ENCODE measurements at places on chromosomes 1 and 21.

DNA sequence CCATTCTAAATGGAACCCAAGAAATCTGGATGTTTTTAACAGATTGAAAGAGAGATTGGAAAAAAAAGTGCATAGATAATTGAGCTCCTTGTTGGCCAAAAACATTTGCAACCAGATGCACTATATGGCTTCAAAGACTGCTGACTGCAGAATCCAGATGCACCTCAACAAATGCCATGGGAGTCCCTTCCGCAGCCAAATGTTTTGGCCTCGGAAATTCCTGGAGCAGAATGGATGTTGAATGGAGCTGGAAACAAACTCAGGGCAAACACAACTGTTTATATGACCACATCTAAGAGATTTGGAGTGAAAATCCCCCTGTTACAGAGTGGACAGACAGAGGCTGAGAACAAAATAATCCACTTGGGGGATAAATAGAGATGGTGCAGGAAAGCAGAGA, 285.0 kb upstream of the NFIA start:
- DNase-seq, result no peak

- no peak for DNase-seq
Measured at GRCh38 chr1:3632298-3632697, 7.5 kb downstream of the TPRG1L start.

DNA sequence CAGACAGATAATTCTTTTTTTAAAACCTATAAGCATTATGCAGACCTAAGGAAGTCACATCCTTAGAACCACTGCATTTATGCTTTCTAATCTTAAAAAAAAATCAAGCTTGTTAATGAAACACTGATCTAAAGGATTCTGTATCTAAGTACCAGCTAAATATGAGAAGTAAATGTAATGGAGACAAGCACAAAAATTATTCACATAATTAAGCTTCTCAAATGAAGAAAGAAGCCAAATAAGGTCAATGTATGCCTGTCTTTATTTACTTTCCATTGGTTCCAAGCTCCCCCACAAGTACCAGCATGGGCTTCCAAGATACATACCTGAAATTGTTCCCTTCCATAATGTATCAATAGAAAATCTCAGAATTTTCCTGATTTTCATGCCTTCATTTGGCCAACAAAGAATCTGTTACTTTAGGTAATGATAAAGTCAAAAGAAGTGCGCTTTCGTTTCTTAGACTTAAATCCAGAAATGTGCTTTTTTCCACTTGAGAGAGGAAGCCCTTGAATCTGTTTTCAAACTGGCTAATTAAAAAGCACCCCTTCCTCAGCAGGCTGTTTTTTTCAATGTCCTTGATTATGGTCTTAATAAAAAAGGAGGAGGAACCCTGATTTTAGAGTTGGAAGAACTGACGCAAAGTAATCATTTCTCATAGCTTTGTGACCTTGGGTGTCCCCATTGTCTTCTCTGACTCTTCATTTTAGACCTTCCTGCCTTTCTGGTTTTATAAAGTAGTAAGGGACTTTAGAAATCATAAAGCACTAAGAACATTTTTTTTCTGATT, 3.8 kb downstream of the RGS2 start:
- no peak for DNase-seq

DNA sequence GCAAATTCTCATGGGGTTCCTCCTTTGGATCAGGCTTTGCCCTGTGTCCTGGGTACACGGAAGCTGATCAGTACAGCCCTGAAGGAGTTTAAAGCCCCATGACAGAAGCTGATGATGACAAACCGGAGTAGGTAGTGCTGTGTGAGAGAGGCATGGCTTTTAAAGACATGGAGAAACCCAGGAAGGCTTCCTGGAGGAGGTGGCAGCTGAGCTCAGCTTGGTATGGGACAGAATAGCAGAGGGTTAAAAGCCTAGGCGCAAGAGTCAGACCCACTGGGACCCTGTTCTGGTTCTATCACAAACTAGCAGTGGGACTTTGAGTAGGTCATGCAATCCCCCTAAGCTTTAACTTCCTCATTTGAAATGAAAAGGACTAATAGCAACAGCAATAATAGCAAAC, 6.1 kb downstream of the TMEM61 start:
- DNase-seq, result no peak

GRCh38 chr1:185483664-185484450, 166.8 kb upstream of the IVNS1ABP start:
- no peak for DNase-seq

- DNase-seq, result no peak
Measured at GRCh38 chr21:44291936-44292811, 6.5 kb downstream of the AIRE start.

DNA sequence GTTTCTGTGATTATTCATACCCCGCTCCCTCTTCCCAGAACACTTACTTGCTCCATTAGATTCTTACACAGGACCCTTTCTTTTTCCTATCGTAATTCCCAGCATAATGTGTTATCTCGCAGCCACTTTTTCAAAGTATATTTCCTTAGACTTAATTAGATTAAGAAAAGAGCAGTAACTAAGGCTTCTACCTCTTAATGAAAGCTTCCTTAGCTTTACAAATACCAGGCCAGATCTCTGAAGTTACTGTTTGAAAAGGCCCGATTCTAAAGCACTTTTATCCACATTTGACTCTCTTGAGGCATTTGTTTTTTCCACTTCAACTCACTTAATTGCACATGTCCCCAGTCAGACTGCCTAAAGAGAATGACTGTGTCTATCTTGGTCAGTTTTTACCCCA, 1264.3 kb upstream of the ADGRL2 start:
- DNase-seq, result no peak

DNA sequence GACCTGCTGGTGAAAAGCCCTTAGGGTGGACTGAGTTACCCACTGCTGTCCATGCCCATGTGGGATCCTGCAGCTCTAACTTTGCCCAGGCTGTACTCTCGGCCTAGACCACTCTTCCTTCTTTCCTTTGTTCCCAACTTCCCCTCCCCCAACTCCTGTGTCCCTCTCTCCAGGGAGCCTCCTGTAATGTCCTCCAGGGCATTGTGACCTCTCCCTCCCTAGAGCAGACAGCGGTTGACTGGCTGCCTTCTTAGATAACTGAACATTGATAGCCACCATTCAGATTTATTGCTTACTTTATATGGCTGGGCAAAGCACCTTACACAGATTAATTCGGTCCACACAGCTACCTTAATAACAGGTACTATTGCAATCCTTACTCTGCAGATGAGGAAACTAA, 5.0 kb downstream of the RUNX1 start:
- no peak for DNase-seq

- no peak for DNase-seq
Measured at GRCh38 chr1:25744636-25745425, 55.2 kb upstream of the SELENON start.

DNA sequence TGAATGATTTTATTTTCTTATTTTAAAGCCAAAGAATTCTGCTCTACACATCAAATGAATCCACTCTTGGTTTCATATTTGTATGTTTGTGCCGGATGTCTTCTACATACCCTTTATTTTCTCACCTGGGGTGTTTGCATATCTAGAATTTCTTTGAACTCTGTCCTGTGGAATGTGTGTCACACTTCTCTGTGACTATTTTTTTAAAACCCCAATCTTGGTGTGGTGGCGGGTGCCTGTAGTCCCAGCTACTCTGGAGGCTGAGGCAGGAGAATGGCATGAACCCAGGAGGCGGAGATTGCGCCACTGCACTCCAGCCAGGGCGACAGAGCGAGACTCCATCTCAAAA, 35.4 kb downstream of the CENPF start:
- no peak for DNase-seq

GRCh38 chr1:53951697-53952096, 5.5 kb downstream of the LRRC42 start:
- no peak for DNase-seq

DNA sequence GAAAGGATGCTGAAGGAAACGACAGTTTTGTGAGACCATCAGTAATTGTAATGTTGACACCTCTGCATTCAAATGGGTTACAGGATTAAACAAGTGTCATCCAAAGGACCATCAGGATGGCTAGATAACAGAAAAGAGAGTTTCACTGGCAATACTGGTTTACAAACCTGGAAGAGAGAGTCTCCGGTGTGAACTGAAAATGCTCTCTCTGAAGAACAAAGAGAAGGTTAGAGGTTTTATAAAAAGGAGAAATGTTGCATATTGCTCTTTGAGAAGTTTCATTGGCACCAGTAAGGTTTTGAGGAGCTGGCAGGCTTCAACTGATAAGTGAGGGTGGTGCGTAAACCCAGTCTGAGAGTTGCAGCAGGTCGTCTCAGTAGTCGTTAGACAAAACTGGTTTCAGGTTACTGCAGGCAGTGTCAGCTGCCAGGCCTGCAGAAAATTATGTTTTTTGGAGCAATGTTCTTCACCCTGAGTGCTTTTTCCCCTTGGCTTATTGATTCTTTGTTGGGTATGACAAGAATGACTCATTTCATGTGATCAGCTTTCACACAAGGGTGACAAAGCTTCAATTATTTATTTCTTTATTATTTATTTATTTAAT, 42.2 kb downstream of the KCNK1 start:
- peak; percentile 42 for DNase-seq

DNA sequence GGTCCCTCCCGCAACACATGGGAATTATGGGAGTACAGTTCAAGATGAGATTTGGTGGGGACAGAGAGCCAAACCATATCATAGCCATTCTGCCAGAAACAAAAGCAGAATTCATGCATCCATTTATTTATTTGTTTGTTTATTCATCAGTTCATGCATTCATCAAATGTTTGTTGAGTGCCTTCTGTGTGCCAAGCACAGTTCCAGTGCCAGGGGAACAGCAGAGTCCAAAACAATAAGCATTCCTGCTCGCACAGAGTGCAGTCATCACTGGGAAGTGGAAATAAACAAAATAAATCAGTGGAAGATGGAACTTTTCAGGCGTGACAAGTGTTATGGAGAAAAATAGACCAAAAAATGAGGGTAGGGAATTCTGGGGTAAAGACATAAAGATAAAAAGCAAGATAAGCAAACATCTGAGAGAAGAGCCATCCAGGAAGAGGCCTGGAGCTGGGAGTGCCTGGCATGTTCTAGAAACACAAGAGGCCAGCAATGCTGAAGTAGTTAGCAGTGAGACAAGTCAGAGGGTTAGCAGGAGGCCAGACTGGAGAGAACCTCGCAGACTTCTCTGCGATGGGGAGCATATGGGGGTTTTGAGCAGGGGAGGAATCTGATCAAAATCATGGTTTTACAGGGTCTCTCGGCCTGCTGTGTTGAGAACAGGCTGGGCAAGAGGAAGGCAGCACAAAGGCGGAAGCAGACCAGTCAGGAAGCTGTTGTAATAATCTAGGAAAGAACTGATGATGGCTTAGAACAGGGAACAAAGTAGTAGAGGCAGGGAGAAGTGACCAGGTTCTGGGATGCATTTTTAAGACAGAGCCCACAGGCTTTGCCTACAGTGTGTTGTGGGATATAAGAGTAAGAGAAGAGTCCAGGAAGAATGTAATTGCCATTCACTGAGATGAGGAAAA, 113.2 kb downstream of the GLUL start:
- DNase-seq, result no peak

DNA sequence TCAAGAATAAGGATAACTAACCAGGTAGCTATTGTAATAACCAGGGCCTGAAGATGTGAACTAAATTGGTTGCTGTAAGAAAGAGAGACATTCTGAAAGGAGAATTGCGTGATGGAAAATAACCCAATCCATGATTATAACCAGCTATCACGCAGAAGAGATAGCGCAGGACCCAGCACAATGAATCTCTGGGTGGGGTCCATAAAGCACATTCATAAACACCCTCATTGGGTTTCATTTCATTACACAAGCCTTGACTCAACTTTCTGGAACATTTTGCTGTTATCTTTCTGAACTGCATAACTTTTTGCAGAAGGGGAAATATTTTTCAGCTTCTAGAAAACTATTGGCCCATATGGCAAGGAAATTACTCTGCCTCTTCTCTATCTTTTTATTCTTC, 45.3 kb upstream of the CDC7 start:
- no peak for DNase-seq

- DNase-seq, result no peak
Measured at GRCh38 chr21:45996311-45997204, 15.0 kb downstream of the COL6A1 start.

DNA sequence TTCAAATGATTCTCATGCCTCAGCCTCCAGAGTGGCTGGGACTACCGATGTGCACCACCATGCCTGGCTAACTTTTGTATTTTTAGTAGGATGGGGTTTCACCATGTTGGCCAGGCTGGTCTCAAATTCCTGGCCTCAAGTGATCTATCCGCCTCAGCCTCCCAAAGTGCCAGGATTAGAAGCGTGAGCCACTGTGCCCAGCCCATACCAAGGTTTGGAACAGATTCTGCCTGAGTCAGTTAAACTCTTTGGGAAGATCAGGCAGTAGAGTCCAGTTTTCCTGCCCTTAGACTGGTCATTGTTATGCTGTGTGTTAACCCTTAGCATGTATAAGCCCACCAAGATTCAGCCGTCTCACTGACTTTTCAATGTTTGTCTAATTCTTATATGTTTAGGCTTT, 48.3 kb upstream of the LYPLAL1 start:
- no peak for DNase-seq

DNA sequence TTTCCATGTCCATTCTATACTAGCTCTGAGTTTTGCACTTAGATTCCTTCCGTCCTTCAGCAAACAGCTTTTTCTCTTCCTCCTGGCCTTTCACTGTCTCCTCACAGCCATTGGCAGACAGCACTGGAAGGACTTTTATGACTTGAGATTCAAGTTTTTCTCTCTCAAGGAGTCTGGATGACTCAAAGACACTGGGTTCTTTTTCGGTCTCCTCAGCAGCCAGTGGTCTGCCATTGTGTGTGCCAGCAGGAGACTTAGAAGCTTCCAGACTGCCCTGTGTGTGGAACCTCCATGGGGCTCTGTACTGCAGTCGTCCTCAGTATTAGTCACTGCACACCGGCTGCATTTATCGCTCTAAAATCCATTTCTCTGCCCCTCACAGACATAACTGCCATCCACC, 30.5 kb downstream of the NTNG1 start:
- no peak for DNase-seq

- no peak for DNase-seq
Measured at GRCh38 chr21:35044770-35045541, 4.1 kb downstream of the RUNX1 start.

GRCh38 chr1:26353976-26354820, at the start of gene CRYBG2:
TSS of gene CRYBG2 (minus strand) at chr1:26354130. CDS start at chr1:26346657, 7,473 bp downstream.
- no peak for DNase-seq

GRCh38 chr1:57017200-57017599, 51.4 kb upstream of the C8B start:
- no peak for DNase-seq

DNA sequence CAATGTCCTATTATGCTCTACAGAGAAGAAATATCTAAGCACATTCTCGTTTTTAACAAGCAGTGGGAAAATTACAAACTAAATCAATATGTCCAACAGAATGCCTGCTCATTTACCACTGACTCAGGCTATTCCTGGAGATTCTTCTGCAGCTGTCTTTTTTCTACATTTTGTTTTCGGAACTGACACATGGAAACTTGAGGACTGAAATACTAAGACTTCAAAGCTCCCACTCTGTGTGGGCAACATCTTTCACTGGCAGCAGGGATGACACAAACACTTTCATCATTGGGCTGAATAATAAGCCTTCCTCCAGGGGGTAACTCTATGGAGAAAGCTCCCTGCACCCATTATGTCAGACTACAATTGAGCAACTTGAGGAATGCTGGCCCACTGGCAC, 175.5 kb upstream of the NCAM2 start:
- no peak for DNase-seq
